ENCODE measurements at places on chromosomes 7 and 10. TPM values are rescaled to one million over a fixed set of nuclear protein-coding genes. Genes with fewer than 3 reads are reported as not detected.
A peak's percentile ranks its signal among the peaks of the same experiment; 100 is the strongest.

DNA sequence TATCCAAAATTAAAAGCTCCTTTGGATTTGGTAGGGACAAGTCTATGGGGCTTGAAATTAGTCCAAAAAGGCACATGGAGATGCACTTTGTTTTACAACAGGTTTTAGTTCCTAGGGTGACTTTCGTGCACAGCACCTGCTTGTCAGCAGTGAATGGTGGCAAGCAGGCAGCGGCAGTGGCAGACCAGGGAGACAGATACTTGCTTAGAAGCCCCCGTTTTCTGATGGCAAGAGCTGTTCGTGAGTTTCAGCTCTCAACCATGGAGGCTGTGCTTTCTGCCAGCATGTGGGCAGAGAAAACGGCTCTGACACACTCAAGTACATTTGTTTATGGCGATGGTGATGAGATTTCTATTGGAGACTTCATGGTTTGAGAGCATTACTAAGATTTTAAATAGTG, 61.7 kb upstream of the SHH start:
- DNase-seq = no peak

DNA sequence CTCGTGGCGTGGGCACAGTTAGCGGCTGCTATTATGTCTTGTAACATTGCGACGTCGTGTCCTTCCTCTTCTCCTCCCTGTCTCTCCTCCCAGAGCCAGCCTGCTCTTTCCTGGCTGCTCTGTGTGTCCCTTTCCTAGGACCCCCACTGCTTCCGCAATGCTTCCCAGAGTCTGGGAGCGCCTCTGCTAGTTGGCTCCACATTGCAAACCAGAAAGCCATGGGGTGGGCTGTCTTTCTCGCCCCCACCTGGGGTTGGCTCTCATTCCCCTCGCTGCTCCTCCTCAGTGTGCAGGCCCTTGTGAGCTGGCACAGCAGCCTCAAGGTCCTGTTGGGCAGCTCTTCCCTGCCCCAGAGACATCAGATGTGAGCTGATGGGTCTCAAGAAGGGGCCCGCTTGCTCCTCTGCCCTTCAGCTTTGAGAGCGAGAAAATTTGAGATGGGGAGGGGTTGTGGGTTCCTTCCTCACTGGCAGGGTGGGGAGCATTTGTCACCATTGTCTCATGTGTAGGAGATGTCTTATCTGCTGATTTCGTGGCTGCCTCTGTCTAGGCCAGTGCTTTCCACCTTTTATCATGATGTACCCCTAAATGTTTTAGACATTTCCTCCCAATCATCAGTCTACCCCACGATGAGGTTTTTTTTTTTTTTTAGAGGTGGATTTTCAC, 3.3 kb downstream of the ADAMTS14 start:
- no peak for DNase-seq

DNA sequence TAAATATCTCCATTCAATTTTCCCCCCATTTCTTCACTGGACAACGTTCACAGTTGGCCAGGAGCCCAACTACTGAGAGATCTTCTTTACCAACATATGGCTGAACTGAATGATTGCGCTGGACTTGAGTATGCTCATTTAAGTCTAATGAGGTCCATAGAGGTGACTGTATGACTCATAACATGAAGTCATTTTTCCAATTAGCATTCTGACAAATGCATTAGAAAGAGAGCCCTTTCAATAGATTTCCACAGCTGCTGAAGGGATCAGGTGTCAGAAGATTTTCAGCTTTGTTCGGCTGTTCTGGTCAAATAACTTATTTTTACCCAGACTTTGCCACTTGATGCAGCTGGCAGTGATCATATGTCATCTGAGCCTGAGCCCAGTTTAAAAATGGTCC, 438.0 kb downstream of the ETV1 start:
- no peak for DNase-seq

DNA sequence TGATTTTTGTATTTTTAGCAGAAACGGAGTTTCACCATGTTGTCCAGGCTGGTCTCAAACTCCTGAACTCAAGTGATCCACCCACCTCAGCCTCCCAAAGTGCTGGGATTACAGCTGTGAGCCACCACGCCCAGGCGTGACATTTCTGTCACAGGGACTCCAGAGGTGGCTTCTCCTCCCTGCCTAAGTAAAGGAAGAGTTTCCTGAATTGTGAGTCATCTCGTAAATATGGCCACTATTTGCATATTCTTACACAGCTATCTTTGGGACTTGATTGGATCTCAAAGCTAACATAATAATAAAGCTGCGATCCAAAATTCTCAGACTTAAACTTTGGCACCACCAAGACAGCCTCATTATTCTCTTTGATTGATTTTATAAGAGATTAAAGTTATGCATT, 50.1 kb downstream of the ADARB2 start:
- no peak for DNase-seq

DNA sequence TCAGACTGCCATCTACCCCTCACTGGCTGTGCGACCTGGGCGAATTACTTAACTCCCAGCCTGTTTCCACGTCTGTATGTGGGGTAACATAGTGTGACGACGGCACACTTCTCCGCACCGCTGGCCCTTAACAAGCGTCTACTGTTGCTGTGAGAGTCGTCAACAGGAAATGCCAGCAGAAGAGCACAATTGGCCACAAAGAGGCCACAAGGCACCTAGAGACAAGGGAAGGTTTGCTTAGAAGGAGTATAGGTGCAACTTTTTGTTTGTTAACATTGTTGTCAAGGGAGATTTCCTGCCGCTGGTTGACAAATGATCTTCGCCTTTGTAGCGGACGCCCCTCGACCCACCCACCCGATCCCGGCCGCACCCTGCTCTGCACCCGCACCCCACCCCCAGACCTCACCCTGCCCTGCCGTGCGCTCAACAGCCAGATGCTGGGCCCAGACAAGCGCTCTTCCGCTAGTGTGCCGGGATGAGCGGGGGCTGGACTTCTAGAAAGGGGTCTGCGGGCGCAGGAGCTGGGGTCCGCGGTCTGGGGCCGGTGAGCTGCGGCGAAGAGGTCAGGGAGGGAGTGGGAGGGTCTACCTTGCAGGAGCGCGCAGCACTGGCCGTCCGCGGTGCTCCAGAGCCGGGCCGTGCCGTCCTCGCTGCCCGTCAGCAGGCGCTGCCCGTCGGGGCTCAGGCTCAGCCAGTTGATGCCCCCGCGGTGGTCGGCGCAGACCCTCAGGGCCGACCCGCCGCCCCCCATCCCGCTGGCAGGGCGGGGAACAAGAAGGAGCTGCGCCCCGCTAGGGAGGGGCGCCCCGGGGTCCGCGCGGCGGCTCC, 785 bp downstream of the WDR86 start:
- peak; percentile 31 for DNase-seq

DNA sequence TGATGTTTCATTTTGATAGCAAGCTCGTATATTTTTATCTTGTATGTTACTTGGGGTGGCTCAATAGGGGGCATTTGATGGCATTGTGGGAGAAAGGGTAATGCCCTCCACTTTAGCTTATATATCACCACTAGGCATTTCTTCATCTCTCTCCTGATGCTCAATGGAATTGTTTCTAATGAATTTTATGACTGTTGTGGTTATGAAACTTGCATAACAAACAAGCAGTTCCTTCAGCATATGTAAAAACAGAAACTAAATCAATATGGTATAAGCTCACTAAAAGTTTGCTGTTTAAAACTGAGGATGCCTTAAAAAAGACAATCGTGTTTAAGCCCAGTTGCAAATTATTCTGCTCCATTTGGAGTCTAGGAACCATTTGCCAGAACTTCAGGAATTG, 75.5 kb downstream of the CDK14 start:
- no peak for DNase-seq

DNA sequence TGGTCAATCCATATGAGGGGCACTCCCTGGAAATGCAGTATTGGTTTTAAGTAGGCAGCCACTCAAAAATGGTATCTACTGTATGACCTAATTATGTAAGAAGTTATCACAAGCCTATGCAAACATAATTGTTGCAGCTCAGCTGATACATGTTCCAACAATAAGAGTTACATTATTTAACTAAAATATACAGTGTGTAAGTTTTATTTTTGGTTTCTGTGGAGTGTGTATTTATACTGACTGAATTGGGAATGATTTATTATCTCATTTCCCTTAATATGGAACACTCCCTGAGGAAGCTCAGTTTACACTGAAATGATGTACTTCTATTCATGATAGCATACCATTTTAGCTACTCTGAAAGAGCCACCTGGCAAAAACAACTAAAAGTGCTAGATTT, 2.6 kb upstream of the ING3 start:
- DNase-seq = no peak

DNA sequence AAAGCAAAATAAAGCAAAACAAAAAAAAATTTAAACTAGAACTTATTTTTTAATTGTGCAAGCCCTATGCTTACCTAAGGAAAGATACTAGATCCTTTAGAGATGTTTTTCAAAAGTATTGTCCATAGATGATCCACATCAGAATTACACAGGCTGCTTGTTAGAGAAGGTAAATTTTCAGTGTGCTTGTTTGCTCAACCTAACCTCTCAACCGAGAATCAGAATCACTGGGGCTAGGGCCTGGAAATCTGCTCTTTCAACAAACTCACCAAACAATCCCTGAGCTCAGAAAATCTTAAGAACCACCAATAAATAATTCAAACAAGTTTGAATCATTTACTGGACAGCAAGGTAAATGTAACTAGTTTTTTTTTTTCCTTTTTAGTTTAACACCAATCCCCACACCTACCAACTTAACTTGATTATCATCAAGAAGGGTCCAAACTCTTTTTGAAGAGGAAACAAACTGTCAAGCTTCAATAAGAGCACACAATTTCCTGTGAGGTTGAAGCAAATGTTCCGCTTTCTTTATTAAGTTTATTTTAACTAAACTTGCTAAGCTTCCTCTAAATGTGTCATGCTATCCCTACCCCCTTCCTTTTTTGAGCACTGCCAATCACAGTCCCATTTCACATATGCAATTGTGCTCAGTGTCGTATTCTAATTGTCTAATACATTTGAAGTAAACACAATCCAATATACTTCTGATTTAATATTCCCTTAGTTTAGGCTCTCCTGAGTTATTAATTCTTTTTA, 7.4 kb upstream of the TSPAN33 start:
- DNase-seq = no peak

- peak; percentile 38 for DNase-seq
Measured at GRCh38 chr10:7407368-7408290, 3.2 kb downstream of the SFMBT2 start.

GRCh38 chr7:47453093-47454061, 128.5 kb downstream of the TNS3 start:
- no peak for DNase-seq

Gene AGMO
- not detected for total RNA-seq

Gene NFE2L3
- total RNA-seq = 18.5 TPM

Gene ARID5B
- total RNA-seq = 74.4 TPM

Gene CD36
- total RNA-seq = 0.65 TPM

Gene BAMBI
- 0.17 TPM for total RNA-seq

Gene RBP3
- not detected for total RNA-seq

Gene NOBOX
- not detected for total RNA-seq

Gene NUB1
- total RNA-seq = 84.1 TPM

Gene UCMA
- total RNA-seq = not detected

Gene C10orf105
- 0.35 TPM for total RNA-seq

Gene TMEM229A
- not detected for total RNA-seq

Gene SMC3
- total RNA-seq = 79.7 TPM
